ENCODE measurements at places on chromosomes 6 and 20.
A peak's percentile ranks its signal among the peaks of the same experiment; 100 is the strongest.

- DNase-seq: no peak
- peaks cover 5% of the 10 kb centered on the region for H3K4me1 ChIP-seq
- no peaks in the 10 kb centered on the region for H3K36me3 ChIP-seq
- no peak overlapping the region for H3K4me3 ChIP-seq
- H3K27me3 ChIP-seq: peaks cover 2% of the 10 kb centered on the region
These were observed 78.4 kb upstream of the TBC1D7 start for GRCh38 chr6:13406781-13407180.

GRCh38 chr20:289693-290083 lies 862 bp downstream of the C20orf96 start:
- H3K27ac ChIP-seq: no peak overlapping the region
- peaks cover 12% of the 10 kb centered on the region for H3K36me3 ChIP-seq
- peaks cover 6% of the 10 kb centered on the region for H3K4me1 ChIP-seq
- no peak for DNase-seq
- H3K27me3 ChIP-seq: no peaks in the 10 kb centered on the region

GRCh38 chr6:156398966-156399365 lies 378.2 kb upstream of the ARID1B start:
- peaks cover 5% of the 10 kb centered on the region for H3K4me1 ChIP-seq
- H3K27me3 ChIP-seq: peaks cover 36% of the 10 kb centered on the region
- DNase-seq: no peak
- H3K4me3 ChIP-seq: no peak overlapping the region
- H3K27ac ChIP-seq: no peak overlapping the region

- H3K27me3 ChIP-seq: peaks cover 3% of the 10 kb centered on the region
- H3K27ac ChIP-seq: no peak overlapping the region
- no peak for DNase-seq
- peaks cover 5% of the 10 kb centered on the region for H3K36me3 ChIP-seq
- no peak overlapping the region for H3K4me3 ChIP-seq
These were observed 83.8 kb upstream of the NXT1 start for GRCh38 chr20:23266530-23267398.

DNA sequence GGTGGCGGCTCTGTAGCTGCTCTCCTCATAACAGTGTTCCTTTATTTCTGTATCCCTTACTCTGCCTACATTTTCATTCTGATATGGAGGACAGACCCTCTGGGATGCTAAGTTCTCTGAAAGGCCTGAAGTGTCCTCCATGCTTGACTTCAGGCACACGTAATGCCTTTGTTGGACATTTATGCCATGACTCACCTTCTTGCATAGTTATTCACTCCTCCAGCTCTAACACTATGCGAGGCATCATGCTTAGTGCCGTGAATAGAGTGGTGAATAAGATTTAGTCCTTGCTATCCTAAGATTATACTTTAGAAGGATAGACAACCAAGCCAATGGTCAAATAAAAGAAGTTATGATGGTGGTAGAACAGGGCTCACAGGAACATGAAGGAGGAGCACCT lies 760.9 kb upstream of the FLRT3 start:
- no peak for DNase-seq
- H3K36me3 ChIP-seq: no peaks in the 10 kb centered on the region
- no peaks in the 10 kb centered on the region for H3K27me3 ChIP-seq
- H3K4me3 ChIP-seq: no peak overlapping the region
- H3K27ac ChIP-seq: no peak overlapping the region

- peaks cover 3% of the 10 kb centered on the region for H3K36me3 ChIP-seq
- H3K27ac ChIP-seq: peak overlapping the region; percentile 63
- H3K4me1 ChIP-seq: peaks cover 22% of the 10 kb centered on the region
- DNase-seq: no peak
These were observed 108.4 kb upstream of the SLC22A23 start for GRCh38 chr6:3565291-3565690.

GRCh38 chr6:45387236-45387635 lies 9.5 kb upstream of the SUPT3H start:
- no peak overlapping the region for H3K4me3 ChIP-seq
- peaks cover 2% of the 10 kb centered on the region for H3K4me1 ChIP-seq
- H3K36me3 ChIP-seq: no peaks in the 10 kb centered on the region
- peaks cover 3% of the 10 kb centered on the region for H3K27me3 ChIP-seq

DNA sequence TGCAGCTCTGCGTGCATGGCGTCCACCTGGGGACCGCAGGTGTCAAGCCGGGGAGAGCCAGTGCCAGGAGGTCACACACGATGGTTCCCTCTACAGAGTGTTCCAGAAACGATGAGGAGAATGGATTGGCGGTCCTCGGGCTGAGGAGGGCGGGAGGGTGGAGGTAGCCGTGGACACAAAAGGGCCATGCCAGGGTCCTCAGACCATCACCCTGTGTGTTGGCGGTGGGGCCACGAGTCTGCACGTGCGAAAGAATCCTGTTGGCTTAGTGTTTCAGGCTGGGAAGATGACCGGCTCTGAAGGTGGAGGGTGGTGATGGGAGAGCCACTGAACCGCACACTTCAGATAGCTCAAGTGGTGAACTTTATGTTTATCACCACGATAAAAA lies 13.7 kb downstream of the HRH3 start:
- H3K36me3 ChIP-seq: peaks cover 3% of the 10 kb centered on the region
- H3K27me3 ChIP-seq: peaks cover 3% of the 10 kb centered on the region
- H3K4me1 ChIP-seq: peaks cover 4% of the 10 kb centered on the region
- DNase-seq: no peak

GRCh38 chr20:49753133-49753532 lies 39.5 kb upstream of the B4GALT5 start:
- no peak for DNase-seq
- no peak overlapping the region for H3K27ac ChIP-seq
- no peak overlapping the region for H3K4me3 ChIP-seq
- no peaks in the 10 kb centered on the region for H3K36me3 ChIP-seq
- H3K27me3 ChIP-seq: peaks cover 4% of the 10 kb centered on the region

DNA sequence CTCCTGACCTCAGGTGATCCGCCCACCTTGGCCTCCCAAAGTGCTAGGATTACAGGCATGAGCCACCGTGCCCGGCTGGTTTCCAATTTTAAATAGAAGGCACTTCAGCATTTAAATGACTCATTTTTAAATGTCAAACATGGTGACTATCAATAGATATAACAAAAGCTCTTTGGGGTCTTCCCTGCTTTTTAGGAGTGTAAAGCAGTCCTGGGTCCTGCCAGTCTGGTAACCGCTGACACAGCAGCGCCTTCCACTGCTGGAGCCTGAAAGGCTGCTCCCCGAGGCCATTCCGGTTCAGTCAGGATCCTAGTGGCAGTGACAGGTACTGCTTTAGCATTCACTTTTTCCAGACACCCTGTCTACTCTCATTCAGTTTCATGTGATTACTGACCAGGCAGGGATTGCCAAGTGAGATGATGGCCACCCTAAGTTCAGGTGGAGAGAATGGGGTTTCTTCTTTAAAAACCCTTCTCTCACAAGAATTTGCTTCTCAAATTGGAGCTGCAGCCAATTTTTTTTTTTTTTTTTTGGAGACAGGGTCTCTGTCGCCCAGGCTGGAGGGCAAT lies 5.1 kb downstream of the DIDO1 start:
- H3K27ac ChIP-seq: peak overlapping the region; percentile 84
- H3K27me3 ChIP-seq: no peaks in the 10 kb centered on the region
- no peaks in the 10 kb centered on the region for H3K36me3 ChIP-seq
- DNase-seq: no peak
- H3K4me3 ChIP-seq: peak overlapping the region; percentile 41

DNA sequence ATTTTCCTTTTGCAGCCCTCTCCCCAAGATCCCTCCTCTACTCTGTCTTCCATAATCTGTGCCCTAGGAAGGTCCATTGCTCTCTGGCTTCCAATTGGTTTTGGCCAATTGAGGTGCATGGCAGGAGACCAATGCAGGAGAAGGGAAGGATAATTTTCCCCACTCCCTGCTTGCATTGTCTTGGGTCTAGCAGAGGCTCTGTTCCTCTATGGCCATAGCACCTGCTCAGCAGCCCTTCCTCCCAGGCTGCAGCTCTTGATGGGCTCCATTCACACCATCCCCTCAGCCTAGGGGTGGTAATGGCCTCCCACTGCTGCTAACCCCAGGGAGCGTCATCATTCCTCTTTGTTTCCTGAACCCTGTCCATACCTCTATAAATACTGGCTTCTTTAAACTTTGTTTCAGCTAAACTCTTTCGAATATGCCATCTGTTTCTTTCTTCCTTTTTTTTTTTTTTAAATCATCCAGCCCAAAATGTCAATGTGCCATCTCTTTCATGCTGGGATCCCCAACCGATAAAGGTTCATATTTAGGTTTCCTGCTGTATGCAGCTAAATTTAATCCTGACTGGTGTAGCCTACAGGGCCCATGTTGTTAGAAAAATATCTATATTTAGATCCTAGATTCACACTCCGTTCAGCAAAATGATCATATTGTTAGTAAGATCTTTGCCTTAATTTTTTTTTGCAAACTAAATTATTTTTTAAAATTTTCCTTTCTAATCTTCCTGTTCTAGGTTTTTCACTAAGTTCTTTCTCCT lies 63.8 kb downstream of the HECA start:
- H3K4me1 ChIP-seq: no peaks in the 10 kb centered on the region
- H3K27ac ChIP-seq: no peak overlapping the region
- H3K36me3 ChIP-seq: no peaks in the 10 kb centered on the region

- H3K27me3 ChIP-seq: no peaks in the 10 kb centered on the region
- no peaks in the 10 kb centered on the region for H3K4me1 ChIP-seq
- H3K36me3 ChIP-seq: peaks cover 21% of the 10 kb centered on the region
- H3K4me3 ChIP-seq: no peak overlapping the region
These were observed 101.0 kb upstream of the MPC1 start for GRCh38 chr6:166483573-166484250.

DNA sequence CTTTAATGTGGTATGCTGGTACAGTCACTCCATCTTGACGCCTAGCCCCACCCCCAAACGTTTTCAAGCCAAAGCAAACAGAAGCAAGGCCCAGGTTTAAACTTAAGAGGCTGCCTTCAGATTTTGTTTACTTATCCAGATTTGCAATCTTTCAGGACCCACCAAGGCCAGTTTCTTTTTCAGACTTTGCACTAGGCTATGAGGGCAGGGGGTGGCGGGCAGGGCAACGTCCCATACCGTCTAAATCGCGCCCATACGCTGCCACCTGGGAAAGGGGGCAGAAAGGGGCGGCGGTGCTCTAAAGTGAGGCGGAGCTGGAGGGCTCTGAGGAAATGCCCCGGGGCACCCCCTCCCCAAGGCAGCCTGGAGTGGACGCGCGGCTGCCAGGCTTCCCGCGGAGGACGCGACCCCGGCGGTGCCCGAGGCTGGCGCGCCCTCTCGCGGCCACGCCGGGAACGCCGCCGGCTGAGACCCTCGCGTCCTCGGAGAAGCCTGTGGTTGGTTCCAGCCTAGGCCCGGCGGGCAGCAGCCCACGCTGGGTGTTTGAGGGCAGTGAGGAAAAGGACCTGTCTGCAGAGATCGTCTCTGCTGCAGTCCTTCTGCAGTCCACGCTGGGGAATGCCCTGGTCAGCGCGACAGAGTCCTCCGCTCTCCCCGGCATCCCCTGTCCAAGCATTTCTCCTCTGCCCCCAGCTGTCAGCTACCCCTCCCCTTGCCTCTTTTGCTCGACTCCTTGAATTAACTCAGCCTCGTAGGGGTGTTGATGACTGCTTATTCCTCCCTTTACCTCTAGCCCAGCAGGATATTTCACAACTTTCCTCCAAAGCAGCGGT lies 129.2 kb upstream of the PRND start:
- no peak overlapping the region for H3K27ac ChIP-seq
- peak; percentile 81 for DNase-seq
- H3K4me3 ChIP-seq: peak overlapping the region; percentile 59
- peaks cover 33% of the 10 kb centered on the region for H3K27me3 ChIP-seq
- peaks cover 5% of the 10 kb centered on the region for H3K4me1 ChIP-seq
- H3K36me3 ChIP-seq: no peaks in the 10 kb centered on the region

DNA sequence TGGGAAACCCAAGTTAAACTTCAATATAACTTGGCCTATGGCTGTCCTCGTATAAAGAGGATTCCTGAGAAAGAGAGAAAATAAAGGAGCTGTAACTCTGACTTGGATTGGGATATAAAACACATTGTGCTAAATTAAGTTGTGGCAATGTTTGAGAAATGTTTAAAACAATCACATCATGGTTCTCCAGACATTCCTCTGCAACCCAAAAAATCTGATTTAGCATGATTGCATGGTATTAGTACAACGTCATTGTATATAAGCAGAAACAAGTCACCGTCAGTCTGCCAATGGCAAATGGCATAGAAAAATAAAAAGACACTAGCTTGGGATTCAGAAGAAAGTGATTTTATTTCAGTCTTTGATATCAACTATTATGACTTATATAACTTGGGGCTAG lies 140.2 kb upstream of the FAM83B start:
- no peak overlapping the region for H3K4me3 ChIP-seq
- H3K27ac ChIP-seq: no peak overlapping the region
- H3K4me1 ChIP-seq: peaks cover 20% of the 10 kb centered on the region
- H3K27me3 ChIP-seq: peaks cover 12% of the 10 kb centered on the region
- DNase-seq: no peak

DNA sequence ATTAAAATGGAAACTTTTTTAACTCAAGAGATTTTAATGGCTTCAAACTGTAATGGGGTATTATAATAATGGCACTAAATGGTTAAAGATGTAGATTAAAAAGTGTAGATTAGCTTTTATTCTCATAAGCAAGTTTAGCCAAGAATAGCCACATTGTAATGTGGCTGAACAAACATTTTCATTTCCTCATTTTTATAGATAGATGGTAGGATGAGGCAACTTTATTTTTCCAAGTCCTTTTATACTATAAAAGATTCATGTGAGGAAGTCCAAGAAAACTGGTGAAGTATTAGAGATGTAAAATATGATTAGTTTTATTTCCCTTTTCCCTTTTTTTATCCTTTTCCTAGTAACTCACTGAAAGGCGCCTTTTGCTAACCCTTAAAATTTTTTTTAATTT lies 88.8 kb downstream of the ATRN start:
- H3K36me3 ChIP-seq: peaks cover 11% of the 10 kb centered on the region
- H3K4me1 ChIP-seq: no peaks in the 10 kb centered on the region
- H3K27me3 ChIP-seq: no peaks in the 10 kb centered on the region
- H3K27ac ChIP-seq: no peak overlapping the region
- DNase-seq: no peak

- no peak overlapping the region for H3K27ac ChIP-seq
- H3K27me3 ChIP-seq: peaks cover 6% of the 10 kb centered on the region
- DNase-seq: peak; percentile 15
- peaks cover 1% of the 10 kb centered on the region for H3K36me3 ChIP-seq
- peaks cover 17% of the 10 kb centered on the region for H3K4me1 ChIP-seq
These were observed 141.1 kb downstream of the CEP57L1 start for GRCh38 chr6:109236115-109237076.

GRCh38 chr20:1422753-1423152 lies 29.9 kb upstream of the FKBP1A start:
- peaks cover 12% of the 10 kb centered on the region for H3K27me3 ChIP-seq
- H3K4me3 ChIP-seq: no peak overlapping the region
- peaks cover 1% of the 10 kb centered on the region for H3K4me1 ChIP-seq
- H3K27ac ChIP-seq: no peak overlapping the region
- no peaks in the 10 kb centered on the region for H3K36me3 ChIP-seq

DNA sequence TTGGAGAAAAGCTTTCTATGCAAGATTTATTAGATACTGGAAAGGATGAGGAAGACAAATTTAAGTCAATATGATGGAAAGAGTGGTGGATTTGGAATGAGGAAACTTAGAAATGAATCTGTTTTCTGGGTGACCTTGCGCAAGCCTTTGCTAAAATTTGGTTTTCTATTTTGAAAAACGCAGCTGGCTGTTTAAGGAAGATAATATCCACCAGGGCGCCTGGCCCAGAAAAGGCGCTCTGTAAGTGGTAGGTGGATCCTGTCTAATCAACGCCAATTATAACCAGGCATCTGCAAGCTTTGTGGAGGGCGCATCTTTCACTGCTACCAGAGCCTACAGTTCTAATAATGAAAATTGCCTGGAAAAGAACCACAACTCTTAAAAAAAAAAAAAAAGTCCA lies 398 bp upstream of the SPATS1 start:
- peaks cover 37% of the 10 kb centered on the region for H3K27me3 ChIP-seq
- peaks cover 1% of the 10 kb centered on the region for H3K4me1 ChIP-seq
- no peak overlapping the region for H3K4me3 ChIP-seq

Data from progenitor cell of endocrine pancreas (in vitro differentiated cells).